NCI-H1417 (cell line): ENCODE measurements at places on chromosomes 11 and 22.

- no peak for DNase-seq
These were observed 266.0 kb upstream of the NARS2 start for GRCh38 chr11:78840623-78841022.

DNA sequence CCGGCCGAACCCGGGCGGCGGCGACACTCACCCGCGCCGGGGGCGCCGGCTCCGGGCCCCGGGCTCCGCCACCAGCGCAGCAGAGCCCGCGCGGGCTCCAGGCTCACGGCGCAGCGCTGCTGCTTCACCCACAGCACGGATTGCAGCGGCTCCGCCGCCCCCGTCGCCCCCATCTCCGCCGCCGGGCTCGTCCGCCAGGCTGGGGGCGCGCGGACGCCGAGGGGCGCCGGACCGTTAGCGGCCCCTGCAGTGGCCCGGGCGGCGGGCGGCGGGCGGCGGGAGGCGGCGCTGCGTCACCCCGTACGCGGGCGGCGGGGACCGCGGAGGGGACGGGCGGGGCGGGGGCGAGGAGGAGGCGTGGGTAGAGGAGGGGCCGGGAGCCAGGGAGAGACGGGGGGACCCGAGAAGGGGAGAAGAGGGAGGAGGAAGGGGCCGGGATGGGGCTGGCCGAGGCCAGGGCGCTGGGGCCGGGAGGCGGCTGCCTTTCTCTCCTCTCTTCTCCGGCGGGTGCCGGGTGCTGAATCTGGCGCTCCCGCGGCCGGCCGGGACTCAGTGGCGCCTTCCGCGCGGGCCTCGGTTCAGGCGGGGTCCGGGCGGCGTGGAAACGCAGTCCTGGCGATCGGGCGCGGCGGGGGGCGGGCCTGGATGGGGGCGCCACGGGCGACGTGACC lies at the start of gene CERK:
Gene CERK, minus strand, starts transcription at position 277 of the 671 bp plus-strand sequence. Its CDS starts 104 bp downstream, at position 173.
- DNase-seq: peak; percentile 64

GRCh38 chr11:67117672-67118180 lies 1.3 kb upstream of the KDM2A start:
- DNase-seq: peak; percentile 72

GRCh38 chr11:93236741-93237675 lies 39.2 kb upstream of the SLC36A4 start:
- no peak for DNase-seq

- no peak for DNase-seq
These were observed 188.0 kb downstream of the MAML2 start for GRCh38 chr11:96154802-96155520.

DNA sequence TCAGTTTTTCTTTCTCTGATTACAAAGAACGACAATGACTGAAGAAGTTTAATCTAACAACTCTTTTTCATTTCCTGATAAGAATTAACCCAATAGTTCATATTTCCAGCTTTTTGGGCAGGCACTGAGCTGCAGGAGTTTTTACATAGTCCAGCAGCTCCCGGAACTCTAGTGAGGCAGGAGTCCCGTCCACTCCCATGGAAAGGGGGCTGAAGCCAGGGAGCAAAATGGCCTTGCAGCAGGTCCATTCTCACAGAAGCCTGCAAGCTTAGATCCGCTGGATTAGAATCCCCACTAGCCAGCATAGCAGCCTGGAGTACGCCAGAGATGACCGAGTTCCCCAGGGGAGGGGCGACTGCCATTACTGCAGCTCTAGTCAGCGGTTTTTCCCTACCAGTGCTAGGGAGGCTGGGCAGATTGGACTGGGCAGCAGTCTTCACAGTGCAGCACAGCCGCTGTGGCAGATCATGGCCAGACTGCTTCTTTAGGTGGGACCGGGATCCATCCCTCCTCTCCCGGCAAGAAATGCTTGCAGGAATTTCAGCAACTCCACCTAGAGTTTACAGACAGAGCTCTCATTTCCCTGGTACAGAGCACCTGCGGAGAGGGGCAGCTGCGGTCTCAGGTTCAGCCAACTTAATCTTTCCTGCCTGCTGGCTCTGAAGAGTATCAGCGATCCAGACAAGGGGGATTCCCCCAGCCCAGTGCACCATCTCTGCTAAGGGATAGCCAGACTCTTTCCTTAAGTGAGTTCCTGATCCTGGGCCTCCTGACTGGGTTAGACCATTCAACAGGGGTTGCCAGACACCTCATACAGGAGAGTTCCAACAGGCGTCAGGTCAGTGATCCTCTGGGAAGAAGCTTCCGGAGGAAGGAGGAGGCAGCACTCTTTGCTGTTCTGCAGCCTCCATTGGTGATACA lies 742 bp upstream of the CASP4 start:
- DNase-seq: peak; percentile 30

DNA sequence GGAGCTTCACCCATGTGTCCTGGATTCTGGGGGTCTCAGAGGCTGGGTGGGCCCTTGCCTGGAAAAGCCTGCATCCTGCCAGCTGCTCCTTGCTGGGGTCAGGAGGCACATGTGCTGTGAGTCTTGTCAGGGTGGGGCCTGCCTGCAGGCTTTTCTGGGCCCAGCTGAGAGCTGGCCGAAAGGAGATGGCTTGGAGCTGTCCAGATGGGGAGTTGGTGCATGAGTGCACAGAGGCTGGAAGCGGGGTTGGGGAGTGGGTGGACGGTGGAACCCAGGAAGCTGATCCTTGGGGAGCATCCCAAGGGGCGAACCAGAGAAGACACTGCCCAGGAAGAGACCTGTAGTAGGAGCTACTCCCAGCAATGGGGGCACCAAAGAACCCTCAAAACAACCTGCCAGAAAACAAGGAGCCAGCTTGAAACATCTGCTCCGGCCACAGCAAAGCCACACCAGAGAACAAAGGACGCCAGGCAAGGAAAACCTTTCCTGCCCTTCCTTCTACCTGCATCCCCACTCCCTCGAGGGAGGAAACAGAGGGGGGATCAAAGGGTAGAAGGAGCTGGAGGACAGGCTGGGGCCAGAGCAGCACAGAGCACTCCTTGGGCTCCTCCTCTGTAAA lies 8.2 kb upstream of the KCTD17 start:
- no peak for DNase-seq

- no peak for DNase-seq
These were observed 34.0 kb upstream of the CLPB start for GRCh38 chr11:72468289-72468688.

DNA sequence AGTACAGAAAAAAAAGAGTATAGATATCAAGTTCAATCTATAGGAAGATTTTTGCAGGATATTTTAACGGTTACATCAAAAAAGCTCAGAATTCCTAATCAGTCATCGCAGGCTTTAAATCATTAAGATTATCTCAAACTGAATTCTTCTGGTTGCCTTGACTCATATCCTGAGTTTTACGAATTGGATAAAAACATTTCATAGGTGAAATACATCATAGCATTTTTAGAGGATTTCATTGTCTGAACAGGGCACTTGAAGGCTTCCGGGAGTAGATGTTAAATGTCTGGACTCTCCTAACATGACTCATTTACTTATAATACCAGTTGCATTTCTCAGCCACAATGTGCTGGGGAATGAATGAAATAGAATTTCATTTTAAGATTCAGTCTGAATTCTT lies 2216.6 kb upstream of the RAG2 start:
- DNase-seq: no peak

GRCh38 chr22:29306835-29307595 lies 565 bp downstream of the GAS2L1 start:
- DNase-seq: peak; percentile 72

- no peak for DNase-seq
These were observed 290.3 kb upstream of the API5 start for GRCh38 chr11:43021466-43021865.

DNA sequence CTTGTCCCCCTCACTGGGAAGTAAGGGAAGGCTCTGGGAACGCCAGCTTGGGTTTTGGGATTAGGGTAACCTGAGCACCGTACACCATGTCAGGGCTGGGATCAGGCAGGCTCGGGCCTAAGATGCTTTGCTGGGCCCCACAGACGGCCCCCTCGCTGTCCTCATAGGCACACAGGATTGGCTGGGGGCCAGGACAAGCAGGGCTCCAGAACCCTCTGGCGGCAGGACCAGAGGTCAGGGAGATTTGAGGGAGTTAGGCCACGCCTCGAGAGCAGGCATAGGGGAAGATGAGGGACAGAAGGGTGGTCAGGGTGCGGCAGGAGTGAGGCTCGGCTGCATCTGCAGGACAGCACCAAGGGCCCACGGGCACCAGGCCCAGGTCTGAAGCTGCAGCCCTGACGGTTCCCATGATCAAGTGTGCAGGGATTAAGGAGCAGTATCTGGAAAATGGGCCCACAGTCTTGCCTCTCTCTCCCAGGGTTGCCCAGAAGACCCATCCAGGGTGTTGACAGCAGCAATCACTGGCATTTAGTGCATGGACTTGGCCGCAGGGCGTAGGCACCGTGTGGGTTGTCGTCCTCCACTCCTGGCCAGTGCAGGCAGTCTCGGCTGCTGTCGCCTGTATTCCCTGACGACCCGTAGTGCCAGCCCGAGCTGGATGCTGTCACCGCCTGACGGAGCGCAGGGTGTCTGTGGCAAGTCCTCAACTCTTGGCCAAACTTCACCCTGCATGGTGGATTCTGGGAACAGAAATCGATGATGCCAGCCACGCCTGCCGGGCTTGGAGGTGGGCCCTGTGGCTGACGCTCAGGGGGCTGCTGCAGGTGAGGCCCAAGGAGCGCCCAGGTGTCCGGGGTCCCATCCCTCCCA lies 15.7 kb upstream of the GNB1L start:
- DNase-seq: no peak

- DNase-seq: no peak
These were observed 2.5 kb upstream of the LMO2 start for GRCh38 chr11:33894398-33894746.

DNA sequence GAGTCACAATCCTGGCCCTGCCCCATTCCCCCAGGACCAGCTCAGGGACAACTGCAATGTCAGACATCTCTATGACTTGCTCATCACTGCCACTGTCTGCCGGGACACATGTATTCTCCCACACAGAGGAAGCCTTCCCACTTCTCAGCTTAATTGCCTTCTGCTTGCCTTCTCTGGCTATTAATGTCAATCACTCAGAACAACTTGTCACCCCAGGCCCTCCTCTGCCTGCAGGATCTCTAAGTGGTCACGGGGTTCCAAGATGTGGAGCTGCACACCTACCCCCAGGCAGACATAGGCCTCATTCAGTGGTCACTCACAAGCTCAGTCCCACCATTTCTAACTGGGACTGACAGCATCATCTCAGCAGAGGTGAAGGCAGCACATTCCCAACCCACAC lies 15.1 kb downstream of the PLEKHA7 start:
- peak; percentile 68 for DNase-seq

- DNase-seq: no peak
These were observed 76.9 kb downstream of the TENM4 start for GRCh38 chr11:79363861-79364378.

DNA sequence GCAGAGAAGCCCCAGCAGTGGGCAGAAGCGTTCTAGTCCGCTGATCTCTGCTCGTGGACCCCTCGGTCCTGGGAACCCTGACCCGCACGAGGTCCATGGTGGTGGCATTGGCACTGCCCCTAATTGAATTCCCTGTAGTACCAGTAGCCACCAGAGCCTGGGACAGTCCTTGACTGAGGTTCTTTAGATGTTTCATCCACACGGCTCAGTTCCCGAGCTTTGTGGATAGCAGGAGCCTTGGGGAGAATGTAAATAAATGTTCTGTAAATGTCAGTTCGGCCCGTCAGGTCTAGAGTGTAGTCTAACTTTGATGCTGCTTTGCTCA lies 39.4 kb upstream of the SEPTIN5 start:
- no peak for DNase-seq
